ENCODE measurements at places on chromosomes 3 and 15. TPM values are rescaled to one million over a fixed set of nuclear protein-coding genes. Genes with fewer than 3 reads are reported as not detected.

IL17RB gene
- total RNA-seq: not detected

CD200R1 gene
- total RNA-seq: 22.9 TPM

DNA sequence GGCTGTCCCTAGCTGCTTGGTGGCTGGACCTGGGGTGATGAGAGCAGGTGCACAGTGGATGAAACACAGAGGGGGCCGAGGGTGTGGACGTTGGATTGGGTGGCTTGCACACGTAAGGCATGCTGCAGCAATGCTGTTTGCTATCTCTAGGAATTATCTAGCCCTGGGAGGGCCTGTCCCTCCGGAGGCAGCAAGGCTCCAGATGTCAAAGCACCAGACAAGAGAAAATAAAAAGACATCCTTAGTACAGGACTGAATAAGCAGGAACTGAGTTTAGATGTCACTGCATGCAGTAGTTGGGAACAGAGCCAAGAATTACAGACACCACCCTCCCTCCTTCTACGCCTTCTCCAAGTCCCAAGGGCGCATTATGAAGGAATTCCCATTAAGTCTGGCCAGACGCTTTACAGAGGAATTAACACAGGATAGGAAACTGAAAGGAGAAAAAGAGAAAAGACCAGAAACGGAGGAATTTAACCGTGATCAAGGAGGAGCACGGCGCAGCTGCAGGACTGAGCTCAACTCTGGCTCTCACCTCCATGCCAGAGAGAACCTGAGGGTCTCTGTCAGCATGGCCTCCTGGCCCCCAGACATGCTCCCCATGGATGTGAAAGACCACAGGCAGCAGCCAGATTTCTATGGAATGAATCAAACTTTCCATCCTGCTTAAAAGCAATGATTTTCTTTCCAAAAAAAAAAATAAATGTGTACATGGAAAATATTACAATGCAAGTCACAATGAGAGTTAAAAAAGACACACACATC lies 13.8 kb downstream of the ATP10A start:
- DNase-seq: no peak

STRC gene
- 3.6 TPM for total RNA-seq

KNG1 gene
- total RNA-seq: not detected

ADGRG7 gene
- total RNA-seq: not detected

Data from naive thymus-derived CD4-positive, alpha-beta T cell (primary cell).